Endothelial cell (in vitro differentiated cells): ENCODE measurements at places on chromosomes 5 and 9. TPM values are rescaled to one million over a fixed set of nuclear protein-coding genes. Genes with fewer than 3 reads are reported as not detected.
A peak's percentile ranks its signal among the peaks of the same experiment; 100 is the strongest.

DNA sequence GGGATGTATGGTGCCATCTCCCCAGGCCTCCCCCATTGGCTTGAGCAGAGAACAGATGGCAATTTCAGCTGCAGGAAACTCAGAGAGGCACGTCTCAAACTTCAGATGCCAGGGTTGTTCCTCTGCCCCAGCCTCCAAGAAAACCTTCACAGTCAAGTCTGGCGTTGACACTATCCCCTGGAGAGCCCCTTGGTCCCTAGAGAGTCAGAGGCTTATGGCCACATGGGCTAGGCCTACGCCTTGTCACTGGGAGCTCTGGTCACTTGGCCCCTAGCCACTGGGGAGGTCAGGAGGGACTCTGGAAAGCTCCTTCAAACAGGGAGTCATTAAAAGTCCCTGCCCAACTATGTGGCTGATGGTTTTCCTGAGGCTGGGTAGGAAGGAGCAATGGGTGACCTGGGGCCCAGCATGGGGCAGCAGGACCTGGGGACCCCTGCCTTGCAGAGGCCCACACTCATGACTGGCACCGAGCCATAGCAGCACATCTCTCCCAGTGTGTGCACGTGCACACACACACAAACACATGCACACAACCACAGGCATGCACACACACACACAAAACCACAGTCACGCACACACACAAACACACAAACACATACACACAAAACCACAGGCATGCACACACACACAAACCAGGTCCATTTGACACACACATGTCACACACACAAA lies 144.2 kb downstream of the GADD45G start:
- peak overlapping the region; percentile 19 for H3K4me3 ChIP-seq
- peaks cover 4% of the 10 kb centered on the region for H3K36me3 ChIP-seq
- peaks cover 21% of the 10 kb centered on the region for H3K4me1 ChIP-seq

DNA sequence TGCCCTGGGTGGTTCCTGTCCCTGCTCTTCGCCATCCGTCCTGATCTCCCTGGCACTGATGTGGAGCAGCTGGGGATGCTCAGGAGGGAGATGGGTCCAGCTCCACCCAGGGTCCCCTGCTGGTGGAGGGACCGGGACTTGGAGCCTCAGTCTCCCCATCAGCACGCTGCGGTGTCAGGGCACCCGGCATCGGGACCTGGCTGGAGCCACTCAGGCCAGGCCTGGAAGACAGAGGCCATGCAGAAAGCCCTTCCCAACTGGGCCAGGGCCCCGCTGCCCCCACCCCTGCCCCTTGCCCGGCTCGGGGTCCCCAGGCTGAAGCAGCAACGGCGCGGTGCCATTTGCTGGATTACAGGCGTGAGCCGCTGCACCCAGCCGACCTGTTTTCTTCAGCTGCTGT lies 40.3 kb upstream of the NSMF start:
- no peak for DNase-seq
- peaks cover 24% of the 10 kb centered on the region for H3K36me3 ChIP-seq
- no peak overlapping the region for H3K27ac ChIP-seq
- peaks cover 7% of the 10 kb centered on the region for H3K4me1 ChIP-seq
- no peak overlapping the region for H3K4me3 ChIP-seq
- H3K27me3 ChIP-seq, result peaks cover 43% of the 10 kb centered on the region

PCDH1 gene
- total RNA-seq, result 140 TPM

- no peak overlapping the region for H3K27ac ChIP-seq
- H3K4me3 ChIP-seq, result no peak overlapping the region
- no peak for DNase-seq
- H3K4me1 ChIP-seq, result peaks cover 10% of the 10 kb centered on the region
These were observed 189.9 kb downstream of the BNC2 start for GRCh38 chr9:16680541-16680940.

ANKRD18B gene
- total RNA-seq, result 0.41 TPM

SPATA31E1 gene
- total RNA-seq, result 0.05 TPM
